Vagina (tissue), 2 donors: ENCODE measurements at places on chromosomes 6 and 20.
A peak's percentile ranks its signal among the peaks of the same experiment; 100 is the strongest.

DNA sequence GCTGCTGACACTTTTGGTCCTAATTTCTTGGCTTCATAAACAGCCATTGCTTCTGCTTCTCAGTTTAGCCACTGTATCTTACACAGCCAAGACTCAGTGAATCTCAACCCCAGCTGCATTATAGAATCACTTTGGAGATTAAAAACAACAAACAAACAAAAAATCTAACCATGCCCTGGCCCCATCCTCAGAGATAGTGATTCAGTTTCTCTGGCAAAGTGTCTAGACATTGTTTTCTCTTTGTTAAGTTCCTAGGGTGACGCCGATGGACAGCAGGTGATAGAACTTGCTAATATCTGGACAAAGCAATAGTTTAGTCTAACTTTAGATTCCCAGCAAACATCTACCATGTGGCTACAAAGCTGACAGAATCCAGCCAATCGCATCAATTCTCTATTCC, 2.9 kb downstream of the ADGRF5 start:
- no peak for DNase-seq

GRCh38 chr6:119035459-119035858, 43.0 kb downstream of the FAM184A start:
- no peak for DNase-seq

DNA sequence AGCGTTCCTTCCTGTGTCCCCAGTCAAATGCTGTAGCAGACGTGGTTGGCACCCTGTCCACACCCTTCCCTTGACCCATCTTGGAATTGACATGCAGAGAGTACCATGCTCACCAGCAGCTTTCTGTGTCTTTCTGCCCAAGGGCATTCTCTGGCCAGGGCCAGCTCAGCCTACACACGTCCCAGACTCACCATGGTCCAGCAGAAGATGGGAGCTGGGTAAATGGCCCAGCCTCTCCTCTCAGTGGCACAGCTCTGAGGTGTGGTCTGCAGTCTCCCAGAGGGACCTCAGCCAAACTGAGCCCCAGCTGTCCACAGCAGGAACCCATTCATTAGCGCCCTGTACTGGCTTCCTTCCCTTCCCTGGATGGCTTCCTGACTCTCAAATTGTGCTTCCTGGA, 31.1 kb upstream of the BLCAP start:
- DNase-seq, result no peak

GRCh38 chr6:74222768-74223333, 526.8 kb downstream of the CD109 start:
- DNase-seq, result no peak

DNA sequence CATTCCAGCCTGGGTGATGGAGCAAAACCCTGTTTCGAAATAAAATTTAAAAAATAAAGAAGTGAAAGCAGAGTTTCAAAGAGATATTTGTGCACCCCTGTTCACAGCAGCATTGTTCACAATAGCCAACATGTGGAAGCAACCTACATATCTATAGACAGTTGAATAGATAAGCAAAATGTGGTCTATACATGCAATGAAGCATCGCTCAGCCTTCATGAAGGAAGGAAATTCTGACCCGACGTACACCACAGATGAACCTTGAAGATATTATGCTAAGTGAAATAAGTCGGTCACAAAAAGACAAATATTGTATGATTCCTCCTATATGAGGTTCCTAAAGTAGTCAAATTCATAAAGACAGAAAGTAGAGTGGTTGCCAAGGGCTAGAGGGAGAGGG, 6.5 kb upstream of the NCOA6 start:
- DNase-seq, result no peak

- no peak for DNase-seq
Observed at GRCh38 chr6:158560836-158561320, 987 bp downstream of the TMEM181 start.

DNA sequence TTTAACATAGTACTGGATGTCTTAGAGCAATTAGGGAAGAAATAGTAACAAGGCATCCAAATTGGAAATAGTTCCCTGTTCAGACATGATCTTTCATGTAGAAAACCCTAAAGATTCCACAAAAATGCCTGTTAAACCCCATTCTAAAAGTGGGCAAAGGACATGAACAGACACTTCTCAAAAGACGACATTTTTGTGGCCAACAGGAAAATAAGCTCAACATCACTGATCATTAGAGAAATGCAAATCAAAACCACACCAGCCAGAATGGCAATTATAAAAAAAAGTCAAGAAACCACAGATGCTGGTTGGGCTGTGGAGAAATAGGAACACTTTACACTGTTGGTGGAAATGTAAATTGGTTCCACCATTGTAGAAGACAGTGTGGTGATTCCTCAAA, 109.9 kb upstream of the MOCS1 start:
- DNase-seq, result no peak

DNA sequence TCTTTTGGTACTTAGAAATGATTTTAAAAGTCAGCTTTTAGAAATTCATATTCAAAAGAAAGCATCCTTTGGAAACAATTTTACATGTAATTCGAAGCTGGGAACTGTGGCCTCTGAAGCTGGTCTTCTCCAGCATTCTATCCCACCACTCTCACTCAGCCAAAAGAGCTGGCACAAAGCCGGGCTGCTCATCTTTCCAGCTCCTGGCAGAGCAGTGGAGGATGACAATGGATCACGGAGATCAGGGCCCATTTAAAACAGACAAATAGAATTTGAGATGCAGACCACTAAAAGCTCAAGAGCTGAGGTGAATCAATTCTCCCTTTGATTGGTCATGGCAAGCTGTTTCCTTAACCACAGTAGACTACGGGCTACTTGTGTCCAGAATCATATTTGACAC, 60.6 kb downstream of the OTOR start:
- DNase-seq, result no peak

DNA sequence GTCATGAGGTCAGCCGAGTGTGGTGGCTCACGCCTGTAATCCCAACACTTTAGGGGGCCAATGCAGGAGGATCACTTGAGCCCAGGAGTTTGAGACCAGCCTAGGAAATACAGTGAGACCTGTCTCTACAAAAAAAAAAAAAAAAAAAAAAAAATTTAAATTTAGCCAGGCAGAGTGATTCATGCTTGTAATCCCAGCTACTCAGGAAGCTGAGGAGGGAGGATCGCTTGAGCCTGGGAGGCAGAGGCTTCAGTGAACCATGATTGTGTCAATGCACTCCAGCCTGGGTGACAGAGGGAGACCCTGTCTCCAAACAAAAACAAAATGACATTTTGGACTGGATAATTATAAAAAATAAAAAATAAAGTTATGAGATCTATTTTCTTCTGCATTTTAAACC, 56.2 kb downstream of the ADGRF1 start:
- DNase-seq, result no peak

DNA sequence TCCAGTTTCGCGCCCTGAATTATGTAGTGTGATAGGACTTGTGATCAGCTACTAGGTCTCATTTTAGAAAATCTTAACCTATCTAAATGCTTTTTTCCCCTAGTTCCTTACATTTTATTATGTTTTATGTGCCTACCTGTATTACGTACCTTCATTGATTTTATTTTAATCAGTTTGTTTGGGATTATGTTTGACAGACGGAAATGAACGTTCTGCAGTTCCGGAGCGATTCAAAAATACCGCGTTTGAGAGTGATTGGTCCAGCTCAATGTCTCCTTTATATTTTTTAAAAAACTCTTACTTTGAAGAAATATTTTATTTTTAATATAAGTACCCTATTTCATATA, 114.3 kb upstream of the BTN3A2 start:
- no peak for DNase-seq

- DNase-seq, result no peak
Observed at GRCh38 chr20:9458138-9458796, 56.1 kb upstream of the LAMP5 start.

- peak; percentile 49 for DNase-seq
Observed at GRCh38 chr20:54063992-54064676, 6.3 kb downstream of the BCAS1 start.

DNA sequence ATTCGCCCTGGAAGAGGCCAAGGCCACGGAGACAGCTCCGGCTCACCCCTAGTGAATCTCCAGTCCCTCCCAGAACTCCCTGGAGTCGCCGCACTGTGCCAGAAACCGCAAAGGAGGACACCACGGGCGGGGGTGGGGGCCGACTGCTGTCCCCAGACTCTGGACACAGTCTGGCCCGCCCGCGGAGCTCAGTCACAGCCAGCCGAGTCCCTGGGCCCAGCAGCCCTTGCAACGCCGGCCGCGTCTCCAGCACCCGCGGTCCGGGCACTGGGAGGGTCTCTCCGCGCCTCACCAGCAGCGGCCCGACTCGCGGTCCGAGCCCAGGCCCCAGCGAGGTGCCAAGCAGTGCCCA, 518 bp downstream of the PEX6 start:
- no peak for DNase-seq

GRCh38 chr20:62889411-62889810, 27.8 kb upstream of the TCFL5 start:
- no peak for DNase-seq

DNA sequence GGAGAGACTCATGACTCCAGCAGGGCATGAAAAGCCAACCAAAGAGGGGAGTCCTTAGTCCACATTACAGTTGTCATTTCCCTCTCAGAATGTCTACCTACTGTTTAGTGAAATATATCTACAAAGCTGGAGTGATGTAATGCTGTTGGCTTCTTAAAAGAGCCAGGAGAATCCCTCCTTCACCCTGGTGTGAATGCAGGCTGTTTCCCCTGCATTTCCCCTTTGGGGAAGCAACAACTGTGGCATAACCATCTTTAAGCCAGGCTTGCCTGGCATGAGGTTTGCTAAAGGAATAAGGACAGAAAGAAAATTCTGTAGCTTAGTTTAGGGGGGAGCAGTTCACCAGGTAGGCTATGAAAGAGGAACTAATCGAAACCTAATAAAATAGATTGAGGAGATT, 129.5 kb downstream of the CRYBG1 start:
- DNase-seq, result no peak

DNA sequence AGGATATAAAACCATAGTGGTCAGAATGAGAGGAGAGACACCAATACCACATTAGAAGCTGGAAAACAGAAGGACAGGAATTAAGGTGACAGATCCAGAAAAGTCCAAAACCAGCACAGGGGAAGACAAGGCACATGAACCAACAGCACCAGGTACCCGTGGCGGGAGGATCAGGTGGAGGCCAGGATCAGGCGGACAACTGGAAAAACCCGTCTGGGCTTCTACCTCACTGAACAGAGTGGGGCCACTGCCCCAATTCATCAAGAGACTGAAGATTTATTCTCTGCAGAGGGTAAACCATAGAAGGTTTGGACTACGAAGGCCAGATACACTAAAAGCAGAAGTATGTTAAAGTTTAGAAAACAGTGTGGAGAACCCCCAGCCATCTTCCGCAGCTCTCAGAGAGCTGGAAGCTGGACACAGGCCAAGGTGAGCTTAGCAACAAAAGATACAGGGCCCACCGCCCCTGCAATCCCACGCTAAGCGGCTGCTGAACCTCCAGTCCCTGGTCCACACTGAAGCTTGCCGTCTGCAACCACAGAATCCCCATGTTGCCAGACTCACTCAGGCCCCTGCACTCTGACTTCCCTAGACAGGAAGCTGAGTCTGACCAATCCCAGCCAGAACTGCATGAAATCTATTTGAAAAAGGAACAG, 29.9 kb downstream of the ABHD12 start:
- DNase-seq, result no peak

GRCh38 chr6:17839513-17840223, 132.9 kb upstream of the NUP153 start:
- no peak for DNase-seq

- DNase-seq, result no peak
Observed at GRCh38 chr6:149389509-149390297, 10.4 kb upstream of the SUMO4 start.

- DNase-seq, result no peak
Observed at GRCh38 chr6:16436550-16436949, 198.2 kb downstream of the GMPR start.

DNA sequence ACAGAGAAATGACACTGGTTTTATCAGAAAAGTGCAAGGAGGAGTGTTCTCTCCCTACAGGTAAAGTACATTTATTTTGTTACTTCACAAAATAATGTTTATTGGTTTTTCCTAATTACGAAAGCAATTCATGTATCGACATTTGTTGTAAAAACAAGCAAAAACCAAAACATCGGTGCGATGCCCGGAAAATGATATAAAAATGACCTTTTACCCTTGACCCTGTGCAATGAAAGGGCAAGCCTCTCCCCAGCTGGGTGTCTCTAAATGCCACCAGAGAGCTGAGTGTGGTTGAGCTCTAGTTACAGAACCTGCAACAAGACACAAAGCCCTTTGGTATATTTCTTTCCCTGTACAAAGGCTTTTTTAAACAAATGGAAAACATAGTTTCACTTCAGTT, 65.4 kb downstream of the CD164 start:
- no peak for DNase-seq

- DNase-seq, result no peak
Observed at GRCh38 chr20:62642666-62643520, 590 bp downstream of the SLCO4A1 start.

DNA sequence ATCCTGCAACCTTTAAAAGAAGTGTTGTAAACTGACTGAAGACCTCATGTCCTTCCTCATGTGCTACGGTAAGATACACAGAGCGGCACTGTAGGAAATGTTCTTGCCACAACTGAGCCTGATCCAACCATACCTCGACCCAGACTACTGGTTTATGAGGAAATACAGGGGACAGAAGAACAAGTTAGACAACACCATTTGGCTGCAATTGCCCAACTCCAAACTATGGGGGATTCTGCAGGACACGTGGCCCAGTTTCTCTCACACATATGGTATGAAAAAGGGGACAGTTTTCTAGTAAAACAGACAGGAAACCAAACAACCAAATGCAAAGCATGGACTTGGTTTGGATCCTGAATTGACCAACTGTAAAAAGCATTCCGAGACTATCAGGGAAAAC, 10.5 kb downstream of the PRPH2 start:
- no peak for DNase-seq

DNA sequence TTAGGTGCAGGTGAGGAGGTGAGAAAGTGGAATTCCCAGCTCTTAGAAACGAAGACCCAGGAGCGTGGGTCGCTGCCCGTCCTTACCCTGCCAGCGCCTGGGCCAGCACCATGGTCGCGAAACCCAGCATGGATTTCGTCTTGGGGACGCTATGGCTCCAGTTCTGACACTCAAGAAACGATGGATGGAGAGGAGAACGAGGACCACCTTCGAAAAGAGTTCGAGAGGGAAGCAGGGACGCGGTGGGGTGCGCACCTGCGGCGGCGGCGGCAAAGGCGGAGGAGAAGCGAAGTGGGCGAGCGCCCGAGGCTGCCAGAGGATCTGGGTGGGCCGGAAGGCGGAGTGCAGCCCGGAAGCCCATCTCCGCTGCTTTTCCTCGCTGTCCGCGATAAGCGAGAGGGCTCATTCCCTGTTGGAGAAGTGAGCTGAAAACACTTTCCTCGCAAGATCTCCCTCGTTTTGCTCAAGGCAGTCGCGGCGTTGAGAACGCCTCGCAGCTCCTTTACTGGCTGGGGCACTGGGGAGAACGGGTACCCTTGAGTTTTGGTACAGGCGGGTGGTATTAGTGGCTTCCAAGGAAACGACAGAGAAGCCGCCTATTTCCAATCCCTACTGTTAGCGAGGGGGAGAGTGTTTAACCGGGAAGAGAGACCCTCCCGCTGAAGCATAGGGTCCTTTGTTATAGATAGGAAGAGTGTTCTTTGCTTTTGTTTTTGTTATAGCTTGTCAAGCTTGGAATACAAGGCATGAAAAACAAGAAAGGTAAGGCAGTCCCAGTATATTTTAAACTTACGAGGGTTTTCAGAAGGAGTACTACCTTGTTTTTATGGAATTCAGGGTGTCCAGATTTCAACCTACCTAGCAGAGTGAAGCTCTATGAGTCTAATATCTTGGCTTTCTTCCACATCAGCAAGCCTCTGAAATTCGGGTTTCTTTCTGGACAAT, 109.5 kb downstream of the TRIM27 start:
- DNase-seq, result no peak
